Activated CD4-positive, alpha-beta T cell treated with anti-CD3 and anti-CD28 coated beads for 48 hours (primary cell): ENCODE measurements at places on chromosomes 6 and 20.

DNA sequence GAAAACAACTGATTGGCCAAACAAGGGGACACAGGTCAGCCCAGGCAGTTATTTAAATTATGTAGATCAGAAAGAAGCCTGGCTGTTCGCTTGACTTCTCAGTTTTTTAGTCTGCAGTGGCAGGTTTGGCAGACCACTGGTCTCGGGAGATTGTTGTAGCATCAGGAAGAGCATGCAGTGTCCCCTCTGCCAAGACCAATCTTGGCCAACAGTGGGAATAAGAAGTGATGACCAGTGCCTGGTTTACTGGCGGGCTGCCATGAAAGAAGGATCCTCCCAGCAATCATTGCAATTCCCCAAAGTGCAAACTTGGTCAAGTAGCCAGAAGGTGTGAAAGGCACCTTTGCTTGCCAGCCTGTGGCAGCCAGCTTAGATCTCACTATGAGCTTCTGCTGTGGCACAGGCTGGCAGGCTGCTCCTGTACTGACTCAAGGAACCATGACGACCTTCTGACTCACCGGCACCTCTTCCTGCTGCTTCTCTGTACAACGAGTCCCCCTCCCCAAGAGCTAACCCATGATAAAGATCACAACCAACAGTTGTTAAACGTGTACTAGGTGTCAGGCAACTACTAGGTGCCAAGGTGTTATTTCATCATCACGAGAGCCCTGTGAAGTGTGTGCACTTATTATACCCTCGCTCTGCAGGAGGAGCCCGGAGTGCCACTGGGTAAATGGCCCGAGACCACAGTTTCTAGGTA lies 76.8 kb upstream of the DUSP22 start:
- peak; percentile 87 for DNase-seq

GRCh38 chr6:83403191-83403590 lies 27.7 kb downstream of the ME1 start:
- DNase-seq = no peak

DNA sequence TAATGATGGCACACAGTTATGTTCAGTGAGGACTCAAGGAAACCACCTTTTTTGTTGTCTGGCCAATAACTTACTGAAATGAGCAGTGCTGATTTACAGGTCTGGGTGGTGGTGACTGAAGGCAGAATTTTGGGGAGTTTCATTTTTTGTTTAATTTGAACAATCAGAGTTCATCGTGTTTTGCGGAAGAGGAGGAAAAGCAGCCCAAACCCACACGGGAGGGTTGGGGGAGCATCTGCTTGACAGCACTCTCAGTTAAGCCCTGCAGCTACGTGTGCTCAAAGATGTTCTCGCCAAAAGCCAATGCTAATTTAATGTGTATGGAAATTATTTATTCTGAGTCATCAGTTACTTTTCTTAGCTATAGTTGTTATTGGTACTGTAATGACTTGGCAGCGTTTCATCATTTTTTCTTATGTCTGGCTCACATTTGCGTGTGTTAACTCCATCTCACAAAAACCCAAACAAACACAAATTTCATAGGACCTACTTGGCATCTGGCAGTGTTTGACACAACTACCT lies 89.2 kb downstream of the UST start:
- DNase-seq = peak; percentile 41

DNA sequence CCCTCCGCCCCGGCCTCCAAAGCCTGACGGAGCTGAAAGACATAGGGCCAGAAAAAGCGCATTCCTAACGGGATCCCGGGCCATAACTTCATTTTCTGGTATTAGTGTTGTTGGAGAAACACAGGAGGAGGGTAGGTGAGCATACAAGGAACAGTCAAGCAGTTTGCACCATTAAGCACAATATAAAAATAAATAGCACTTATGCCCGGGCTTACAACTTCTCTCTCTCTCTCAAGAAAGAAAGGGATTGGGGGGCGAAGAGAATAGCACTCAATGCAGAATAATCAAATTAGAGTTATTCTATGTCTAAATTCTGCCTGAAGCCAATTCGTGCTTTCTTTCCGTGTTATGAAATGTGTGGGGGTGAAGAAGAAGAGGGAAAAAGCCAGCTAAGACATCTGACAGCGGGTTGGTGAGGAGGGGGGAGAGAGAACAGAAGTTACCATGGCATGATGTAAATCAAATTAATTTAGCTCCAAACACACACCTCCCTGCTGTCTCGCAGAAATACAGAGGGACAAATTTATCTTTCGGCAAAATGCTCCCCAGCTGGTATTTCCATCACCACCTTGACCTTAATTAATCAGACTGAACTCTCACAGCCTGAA lies 508 bp upstream of the METTL24 start:
- DNase-seq = no peak

DNA sequence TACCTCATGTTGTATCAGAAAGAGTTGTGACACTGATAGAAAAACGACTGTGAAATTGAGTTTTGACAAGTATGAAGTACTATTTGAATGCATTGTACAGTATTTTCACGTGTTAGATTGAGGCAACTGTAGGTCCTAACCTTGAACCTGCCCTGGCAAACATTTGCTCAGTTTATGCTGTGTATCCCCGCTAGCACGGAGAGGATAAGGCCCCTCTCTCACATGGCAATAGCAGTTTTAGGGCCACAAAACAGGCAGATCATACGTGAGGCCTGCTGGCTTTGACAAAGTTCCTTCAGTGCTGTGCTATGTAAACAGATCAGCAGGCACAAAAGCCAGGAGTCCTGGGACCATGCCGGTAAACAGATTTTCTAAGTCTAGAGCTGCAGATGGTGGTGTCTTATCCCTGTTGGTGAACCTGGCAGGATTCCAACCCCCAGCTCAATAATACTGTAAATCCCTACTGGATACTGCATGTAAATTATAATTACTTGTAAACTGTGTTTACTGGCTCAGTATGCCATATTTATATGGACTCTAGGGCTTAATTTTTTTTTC lies 23.8 kb upstream of the FAM217A start:
- no peak for DNase-seq

GRCh38 chr6:7175462-7175861 lies 67.7 kb downstream of the RREB1 start:
- no peak for DNase-seq

- DNase-seq = no peak
Observed at GRCh38 chr6:140464720-140465119, 1090.3 kb upstream of the CITED2 start.

GRCh38 chr20:46979603-46980241 lies 85.1 kb downstream of the EYA2 start:
- DNase-seq = no peak

GRCh38 chr20:63831993-63832686 lies 1.1 kb upstream of the ZBTB46 start:
- DNase-seq = no peak

- no peak for DNase-seq
Observed at GRCh38 chr6:132218059-132218696, 183.1 kb downstream of the MOXD1 start.

DNA sequence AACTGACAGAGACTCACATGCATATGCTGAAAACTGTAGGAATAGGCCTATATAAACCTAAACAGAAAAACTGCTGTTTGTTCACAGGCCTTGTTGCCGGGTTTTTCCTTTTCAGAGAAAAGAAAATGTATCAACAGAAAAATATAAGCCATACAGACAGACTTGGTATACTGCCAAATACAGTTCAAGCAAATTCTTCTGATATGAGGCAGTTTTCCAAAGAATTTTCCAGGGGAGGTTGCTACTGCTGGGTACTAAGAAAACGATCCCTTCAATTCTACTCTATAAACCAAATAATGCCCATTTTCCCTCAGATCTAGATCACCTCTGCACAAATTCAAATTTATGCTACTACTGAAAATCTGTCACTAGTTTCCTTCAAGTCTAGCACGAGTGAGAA lies 59.4 kb downstream of the ME1 start:
- no peak for DNase-seq
